Activated CD4-positive, alpha-beta T cell treated with anti-CD3 and anti-CD28 coated beads, Interleukin-2, amount 50 U/mL, for 1 hour (primary cell): ENCODE measurements at places on chromosomes 2 and 18.

DNA sequence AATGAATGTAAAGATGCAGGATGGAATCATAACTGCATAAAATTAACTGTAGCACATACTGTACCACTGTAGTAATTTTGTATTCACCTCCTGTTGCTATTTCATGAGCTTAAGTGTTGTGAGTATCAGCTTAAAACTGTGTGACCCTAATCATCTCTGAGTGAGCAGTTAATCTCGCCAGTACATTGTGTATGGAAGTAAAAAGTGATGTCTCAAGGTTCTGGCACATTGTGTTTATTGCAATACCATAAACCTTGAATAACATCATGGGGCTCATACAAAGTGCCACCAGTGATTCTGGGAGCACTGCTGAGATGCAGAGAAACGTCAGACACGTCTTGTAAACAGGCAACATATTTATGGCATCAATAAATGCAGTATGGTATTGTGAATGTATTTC lies 124.5 kb downstream of the PMAIP1 start:
- no peak for DNase-seq

DNA sequence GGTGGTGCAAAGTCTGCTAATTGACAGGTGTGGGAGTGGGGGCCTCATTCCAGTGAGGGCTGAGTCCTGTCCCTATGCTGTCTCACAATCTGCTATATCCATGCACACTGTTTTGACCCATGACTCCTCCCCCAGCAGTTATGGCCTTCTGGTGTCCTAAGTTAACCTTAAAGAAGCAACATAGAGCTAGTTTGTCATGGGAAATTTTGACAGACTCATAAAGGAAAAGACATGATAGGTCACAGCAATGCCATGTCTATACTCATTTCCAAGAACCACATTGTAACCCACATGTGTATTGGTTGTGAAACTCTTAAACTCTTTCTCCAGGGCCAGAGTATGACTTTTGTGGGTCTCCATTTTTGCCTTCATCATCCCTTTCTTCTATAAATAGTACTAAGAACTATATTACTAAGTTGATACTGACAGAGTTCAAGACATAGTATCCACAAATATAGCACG lies 78.2 kb upstream of the SLC1A4 start:
- no peak for DNase-seq

DNA sequence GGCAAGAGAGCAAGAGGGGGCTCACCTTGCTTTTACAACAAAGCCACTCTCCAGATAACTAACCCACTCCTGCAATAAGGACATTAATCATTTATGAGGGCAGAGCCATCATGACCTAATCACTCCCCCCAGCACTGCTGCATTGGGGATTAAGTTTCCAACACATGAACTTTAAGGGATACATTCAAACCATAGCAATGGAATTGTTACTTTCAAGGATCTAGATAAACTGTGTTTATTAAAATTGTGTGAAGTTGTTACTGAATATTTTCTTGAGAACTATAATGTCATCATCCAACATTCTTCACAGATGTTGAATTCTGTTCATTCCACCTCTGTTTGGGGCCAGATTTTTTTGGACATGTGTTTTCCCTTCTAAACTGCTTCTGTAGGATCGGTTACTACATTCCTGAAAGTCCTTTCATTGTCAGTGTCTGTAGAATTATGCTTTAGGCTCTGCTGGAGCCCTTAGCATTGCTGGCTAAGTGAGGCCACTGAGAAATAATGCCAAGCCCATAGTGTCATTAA lies 50.4 kb downstream of the SPATS2L start:
- no peak for DNase-seq

DNA sequence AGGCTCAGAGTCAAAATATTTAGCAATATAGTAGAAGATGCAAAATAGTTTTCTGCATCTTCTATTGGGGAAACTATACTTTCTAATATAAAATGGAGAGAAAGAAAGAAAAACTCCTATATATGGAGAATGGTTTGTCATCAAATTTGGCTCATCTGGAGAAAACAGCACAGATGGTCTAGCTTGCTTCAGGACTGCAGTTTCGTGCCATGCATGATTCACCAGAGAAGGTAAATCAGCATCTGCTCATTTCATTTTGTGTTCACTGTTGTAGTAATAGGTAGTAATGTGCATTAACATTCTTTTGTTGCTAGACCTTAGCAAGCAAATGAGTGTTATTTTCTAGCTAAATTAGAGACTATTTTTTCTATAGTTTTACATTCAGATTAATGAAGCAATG lies 179.0 kb downstream of the ASXL3 start:
- DNase-seq = no peak

GRCh38 chr2:76450024-76450475 lies 739.3 kb upstream of the GCFC2 start:
- DNase-seq = no peak

DNA sequence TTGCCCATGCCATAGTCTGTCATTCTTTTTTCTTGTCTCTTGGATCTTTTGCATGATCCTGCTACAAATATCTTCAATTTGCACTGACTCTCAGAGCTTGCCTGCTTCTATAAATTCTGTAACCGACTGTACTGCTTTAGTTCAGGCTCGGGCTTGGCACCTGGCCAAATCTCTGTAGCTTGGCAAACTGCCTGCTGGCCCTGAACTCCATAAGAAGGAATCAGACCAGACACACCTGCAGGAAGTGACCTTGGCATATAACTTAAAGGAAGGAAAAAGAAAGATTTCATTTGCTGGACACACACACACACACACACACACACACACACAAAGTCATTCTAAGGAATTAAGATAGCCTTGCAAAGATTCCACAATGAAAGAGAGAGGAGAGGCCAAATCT lies 291.2 kb upstream of the DDX18 start:
- no peak for DNase-seq

DNA sequence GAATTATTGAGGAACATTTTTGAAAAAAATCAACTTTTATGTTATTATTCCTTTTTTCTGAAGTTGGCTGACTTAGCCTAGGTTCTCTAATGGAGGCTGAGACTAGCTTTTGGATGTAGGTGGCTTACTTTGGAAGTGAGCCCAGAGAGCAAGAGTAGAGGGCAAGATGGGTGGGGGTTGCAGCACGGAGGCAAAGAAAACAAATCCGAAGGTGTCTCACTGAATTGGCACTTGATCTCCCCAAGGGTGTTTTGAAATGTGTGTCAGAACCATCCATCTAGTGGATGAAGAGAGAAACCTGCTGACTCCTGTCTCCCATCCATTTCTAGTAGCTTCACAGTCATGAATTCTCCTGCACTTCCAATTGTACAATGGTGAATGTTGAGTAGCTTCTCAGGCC lies 390.7 kb downstream of the TMEM182 start:
- DNase-seq = no peak

DNA sequence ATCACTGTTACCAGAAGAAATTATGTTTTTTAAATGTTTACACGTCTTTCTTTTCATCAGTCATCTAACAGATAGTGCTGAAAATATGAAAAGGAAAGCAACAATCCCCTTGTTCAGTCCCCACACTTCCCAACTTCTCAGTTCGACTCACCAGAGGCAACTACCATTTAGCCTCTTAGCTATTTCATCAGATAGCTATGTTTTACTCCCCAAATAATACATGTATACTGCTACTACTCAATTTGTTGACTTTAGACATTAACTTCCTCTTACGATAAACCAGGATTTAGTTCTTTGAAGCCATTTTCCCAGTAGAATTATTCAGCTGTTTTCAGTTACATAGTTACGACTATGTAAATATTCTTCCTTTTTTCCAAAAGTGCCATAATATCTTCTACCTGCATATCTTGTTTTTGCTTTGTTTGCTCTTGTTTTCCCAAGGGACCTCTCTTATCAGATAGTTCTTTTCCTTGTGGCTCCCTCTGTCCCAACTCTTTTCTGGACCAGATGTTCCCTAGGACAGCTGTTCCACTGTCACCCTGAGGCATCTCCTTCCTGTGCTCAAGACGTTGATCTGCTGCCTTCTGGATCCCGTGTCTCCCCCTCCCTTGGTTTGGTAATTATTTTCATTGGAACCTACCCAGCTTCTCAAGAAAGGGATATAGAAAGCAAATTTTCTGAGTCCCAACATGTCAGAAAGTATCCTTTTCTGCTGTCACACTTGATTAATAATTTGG lies 289.3 kb upstream of the TANK start:
- no peak for DNase-seq

DNA sequence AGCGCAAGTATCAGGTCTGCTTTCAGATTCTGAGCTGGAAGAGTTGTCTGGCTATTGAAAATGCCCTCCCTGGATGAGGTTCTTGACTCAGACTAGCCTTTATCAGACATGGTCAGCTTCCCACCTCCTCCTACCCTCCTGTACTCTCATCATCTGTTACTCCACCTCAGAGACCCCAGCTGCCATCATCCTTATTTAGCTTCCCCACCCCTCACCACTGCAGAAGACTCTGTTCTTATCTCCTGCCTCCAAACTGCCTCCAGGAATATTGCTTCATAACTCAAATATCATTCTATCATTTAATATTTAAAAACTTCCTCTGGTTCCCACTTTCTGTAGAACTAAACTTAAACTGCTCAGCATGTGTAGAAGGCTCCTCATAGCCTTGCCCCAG lies 31.1 kb upstream of the PPP3R1 start:
- no peak for DNase-seq

DNA sequence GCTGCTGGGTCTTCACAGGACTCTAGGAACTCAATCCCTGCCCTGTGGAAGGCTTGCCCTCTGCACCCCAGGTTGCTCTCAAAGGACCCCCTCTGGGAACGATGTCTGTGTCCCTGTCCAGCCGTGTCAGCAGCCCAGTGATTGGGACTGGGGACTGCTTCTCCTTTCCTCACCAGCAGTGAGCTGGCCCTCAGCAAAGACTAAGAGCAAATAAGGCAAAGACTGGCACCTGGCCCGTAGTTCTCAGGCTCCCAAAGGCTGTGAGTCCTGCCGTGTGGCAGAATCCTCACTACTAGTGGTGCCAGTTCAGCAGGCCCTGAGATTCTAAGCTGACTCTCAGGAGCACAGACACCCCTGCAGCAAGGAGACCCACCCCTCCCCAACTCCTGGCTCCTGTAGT lies 47.8 kb downstream of the TMEM163 start:
- DNase-seq = no peak

DNA sequence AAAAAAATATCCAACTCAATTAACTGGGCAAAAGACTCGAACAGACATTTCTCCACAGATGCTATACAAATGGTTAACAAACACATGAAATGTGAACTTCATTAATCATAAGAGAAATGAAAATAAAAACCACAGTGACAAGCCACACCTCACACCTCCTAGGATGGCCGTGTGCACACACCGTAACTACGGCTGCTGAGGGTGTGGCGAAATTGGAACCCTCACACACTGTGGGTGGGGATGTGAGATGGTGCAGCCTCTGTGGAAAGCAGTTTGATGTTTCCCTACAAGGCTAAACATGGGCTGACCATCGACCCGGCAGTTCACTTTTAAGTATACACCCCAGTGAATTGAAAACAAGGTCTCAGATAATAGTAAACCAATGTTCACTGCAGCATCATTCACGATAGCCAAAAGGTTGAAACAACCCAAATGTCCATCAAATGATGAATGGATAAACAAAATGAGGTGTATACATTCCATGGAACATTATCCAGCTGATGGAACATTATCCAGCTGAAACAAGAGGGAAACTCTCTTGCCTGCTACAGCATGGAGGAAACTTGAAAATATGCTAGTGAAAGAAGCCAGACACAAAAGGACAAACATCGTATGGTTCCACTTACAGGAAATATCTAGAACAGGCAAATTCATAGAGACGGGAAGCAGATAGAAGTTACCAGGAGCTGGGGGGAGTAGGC lies 32.2 kb downstream of the ZAP70 start:
- DNase-seq = peak; percentile 24

GRCh38 chr18:35289293-35289692 lies 736 bp downstream of the ZSCAN30 start:
- DNase-seq = no peak

- no peak for DNase-seq
Observed at GRCh38 chr2:235255693-235256092, 238.2 kb upstream of the AGAP1 start.

DNA sequence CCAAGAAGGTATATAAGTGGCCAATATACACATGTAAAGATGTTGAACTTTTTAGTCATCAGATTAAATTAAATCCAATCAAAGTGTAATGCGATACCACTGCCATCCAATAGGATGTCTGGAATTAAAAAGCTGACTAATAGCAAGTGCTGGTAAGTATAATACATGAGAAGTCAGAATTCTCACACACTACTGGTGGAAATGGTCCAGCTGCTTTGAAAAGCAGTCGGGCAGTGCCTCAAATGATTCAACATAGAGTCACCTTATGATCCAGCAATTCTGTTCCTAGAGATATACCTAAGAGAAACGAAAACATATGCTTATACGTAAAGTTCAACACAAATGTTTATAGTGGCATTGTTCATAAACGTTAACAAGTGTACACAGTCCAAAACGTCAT lies 124.1 kb upstream of the MYT1L start:
- no peak for DNase-seq
